ENCODE measurements at places on chromosomes 12 and 14.

DNA sequence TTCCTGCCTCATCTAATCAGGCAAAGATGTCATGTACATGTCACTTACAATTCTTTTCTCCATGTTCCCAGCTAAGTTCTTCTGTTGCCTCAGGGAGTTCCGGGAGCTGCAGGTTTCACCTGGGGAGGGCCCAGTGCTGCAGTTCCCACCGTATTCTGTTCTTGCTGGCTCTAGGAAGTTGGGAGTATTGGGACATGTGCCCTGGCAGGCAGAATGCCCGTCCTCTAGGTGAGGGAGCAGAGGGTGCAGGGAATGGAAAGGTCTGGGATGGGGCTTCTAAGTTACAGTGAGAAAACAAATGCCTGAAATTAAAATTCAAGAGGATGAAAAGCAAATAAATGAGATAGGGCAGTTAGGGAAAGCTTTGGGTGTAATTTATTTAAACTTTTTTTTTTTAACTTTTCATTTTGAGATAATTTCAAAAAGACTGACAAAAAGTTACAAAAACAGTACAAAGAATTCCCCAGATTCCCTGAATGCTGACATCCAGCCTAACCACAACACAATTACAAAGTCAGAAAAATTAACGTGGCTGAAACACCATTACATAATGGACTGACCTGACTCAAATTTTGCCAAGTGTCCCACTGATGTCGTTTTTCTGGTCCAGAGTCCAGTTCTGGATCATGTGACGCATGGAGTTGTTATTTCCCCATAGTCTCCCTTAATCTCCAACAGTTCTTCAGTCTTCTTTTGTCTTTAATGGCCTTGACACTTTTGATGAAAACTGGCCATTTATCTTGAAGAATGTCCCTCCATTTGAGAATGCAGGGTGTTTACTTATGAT lies 187.2 kb upstream of the MYL2 start:
- no peak for DNase-seq

GRCh38 chr12:11510671-11511070 lies 115.3 kb upstream of the PRB2 start:
- no peak for DNase-seq

DNA sequence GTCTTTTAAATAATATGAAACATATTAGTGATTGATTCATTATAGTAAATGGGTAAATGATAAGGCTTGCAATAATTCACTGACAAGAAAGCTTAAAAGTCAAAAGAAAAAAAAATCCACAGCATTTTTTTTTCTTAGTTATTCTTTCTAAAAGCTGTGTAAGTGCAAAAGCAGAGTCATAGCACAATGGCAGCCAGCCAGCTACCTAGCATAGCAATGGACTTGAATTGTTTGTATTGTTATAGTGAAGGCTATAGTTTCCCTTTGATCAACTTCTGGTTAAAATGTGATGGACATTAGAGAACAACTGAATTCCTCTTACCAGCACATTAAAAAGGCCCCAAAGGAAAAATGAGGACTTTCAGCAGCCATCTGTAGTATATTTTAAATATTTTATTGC lies 232.1 kb downstream of the NAV3 start:
- no peak for DNase-seq

GRCh38 chr14:102917469-102918211 lies 4.8 kb upstream of the AMN start:
- DNase-seq, result no peak
